Ecto neural progenitor cell (in vitro differentiated cells): ENCODE measurements at places on chromosomes 16 and 17.
A peak's percentile ranks its signal among the peaks of the same experiment; 100 is the strongest.

DNA sequence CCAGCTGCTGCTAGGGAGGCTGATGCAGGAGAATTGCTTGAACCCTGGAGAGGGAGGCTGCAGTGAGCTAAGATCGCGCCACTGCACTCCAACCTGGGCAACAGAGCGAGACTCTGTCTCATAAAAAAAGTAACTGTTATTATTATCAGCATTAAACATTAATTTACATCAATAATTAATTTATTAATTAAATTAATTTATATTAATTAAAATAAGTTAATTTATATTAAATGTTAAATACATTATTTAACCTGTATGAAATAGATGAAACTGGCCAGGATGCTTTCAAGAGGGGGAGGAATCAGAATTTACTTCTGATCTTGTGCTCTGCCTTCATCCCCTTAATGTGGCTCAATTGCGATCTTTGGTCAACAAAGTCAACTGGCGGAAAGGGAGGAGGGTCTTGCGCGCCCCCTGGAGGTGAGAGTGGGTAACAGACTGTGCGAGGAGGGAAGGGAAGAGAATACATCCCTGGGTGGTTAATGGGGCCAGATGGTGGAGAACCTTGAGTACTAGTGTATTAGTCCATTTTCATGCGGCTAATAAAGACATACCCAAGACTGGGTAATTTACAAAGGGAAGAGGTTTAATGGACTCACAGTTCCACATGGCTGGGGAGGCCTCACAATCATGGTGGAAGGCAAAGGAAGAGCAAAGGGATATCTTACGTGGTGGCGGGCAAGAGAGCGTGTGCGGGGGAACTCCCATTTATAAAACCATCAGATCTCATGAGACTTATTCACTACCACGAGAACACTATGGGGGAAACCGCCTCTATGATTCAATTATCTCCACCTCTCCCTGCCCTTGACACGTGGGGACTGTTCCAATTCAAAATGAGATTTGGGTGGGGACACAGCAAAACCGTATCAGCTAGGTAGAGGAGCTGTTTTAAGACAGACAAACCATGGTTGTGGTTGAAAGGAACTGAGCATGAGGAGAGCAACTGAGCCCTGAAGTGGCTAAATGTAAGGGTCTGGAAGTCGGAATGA lies 15.7 kb upstream of the CPPED1 start:
- DNase-seq = peak; percentile 67

- DNase-seq = no peak
Measured at GRCh38 chr16:1997494-1998359, 8.0 kb downstream of the SYNGR3 start.

DNA sequence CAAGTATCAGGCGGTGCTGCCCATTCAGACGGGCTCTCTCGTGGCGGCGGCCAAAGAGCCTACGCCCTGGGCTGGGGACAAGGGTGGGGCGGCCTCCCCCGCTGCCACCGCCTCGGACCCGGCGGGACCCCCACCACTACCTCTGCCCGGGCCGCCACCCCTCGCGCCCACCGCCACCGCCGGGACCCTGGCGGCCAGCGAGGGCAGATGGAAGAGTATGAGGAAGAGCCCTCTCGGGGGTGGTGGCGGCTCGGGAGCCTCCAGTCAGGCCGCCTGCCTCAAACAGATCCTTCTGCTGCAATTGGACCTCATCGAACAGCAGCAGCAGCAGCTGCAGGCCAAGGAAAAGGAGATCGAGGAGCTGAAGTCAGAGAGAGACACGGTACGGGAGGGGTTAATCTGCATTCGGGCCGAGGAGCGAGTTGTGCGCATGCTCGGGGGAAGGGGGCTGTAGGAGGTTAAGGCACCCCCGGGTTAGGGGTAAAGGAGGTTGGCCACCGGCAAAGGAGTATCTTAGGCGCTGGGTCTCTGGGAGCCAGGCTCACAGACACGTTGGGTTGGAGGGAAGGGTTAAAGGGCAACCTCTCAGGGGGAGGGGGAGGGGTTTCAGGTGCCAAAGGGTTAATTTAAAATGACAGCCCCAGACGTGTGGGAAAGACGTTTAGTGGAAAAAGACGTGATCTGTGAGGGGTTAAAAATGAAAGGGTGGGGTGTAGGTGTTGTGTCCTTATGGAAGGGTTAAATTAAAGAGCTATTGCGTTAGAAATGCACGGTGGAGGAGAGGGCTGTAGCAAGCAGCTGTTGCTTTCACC lies 1.4 kb downstream of the MSL1 start:
- DNase-seq = peak; percentile 89

DNA sequence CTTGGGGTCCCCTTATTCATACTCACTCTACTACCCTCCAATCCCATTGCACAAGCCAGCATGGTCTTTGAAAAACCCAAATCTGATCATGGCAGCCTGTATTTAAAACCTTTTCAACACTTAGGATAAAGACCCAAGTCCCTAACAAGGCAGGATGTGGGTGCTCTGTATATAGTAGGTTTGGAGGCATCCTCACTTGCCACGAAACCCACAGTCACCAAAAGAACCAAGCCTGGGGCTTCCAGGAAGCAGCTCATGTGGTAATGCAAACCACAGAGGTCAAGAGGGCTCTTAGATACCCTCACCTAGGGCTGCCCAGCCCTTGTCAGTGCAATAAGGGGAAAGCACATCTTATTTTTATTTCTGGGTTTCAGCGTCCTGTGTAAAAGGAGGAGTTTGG lies 218.6 kb upstream of the ASIC2 start:
- DNase-seq = no peak

DNA sequence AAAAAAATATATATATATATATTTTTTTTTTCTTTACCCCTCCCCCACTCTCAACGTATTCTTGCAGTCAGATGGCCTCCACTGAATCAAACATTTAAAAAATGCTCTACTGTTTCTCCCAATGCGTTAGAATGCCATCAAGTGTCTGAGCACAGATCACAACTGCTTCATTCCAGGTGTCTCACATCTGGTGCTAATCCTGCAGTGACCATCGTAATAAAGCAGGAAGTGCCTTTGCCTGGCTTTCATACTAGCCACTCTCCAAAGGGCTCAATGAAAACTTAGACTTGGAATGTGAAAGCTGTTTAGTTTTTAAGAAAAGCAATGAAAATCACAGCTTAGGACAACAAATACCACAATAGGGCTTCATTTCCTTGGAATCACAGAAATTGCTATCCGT lies 37.2 kb downstream of the SKAP1 start:
- DNase-seq = no peak

DNA sequence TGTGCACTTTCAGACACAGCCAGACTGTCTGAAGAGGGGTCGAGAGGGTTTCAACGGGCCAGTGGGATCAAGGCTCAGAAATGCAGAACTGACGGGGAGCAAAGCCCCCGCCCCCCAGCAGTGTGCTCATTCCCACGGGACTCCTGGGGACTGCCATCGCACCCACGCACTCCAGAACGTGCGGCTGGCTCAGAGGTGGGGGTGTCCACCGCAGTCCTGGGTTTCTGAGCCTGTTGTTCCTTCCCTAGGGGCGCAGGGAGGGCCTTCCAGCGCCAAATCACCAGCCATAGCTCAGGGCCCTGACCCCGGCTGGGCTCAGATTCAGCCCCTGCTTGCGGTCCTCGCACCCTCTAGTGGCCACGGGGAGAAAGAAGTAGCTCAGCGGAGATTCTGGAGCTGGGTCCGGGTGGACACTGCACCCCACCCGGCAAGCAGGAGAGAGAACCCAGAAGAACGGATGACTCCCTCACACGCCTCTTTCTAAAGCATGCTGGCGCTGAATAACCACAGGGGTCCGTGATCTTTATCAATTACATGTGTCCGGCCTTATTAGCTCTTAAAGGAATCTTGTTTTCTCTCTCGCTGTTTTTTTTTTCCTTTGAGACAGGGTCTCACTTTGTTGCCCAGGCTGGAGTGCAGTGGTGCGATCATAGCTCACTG lies 45.0 kb upstream of the USP7 start:
- DNase-seq = peak; percentile 88

DNA sequence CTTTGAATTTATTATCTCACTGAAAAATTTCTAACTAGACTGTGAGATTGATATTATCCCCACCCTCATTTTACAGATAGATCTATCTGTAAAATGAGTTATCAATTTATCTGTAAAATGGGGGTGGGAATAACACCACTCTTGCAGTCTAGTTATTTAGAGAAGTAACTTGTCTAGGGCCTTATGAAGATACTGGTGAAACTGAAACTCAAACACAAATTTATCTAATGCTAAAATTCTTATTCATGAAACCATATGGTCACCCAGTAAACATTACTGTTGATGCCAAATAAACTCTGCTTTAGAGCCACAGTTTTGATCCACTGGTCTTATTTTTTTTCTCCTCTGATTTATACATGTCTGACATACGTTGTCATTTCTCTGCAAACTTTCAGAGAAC lies 52.1 kb upstream of the SMIM36 start:
- no peak for DNase-seq

DNA sequence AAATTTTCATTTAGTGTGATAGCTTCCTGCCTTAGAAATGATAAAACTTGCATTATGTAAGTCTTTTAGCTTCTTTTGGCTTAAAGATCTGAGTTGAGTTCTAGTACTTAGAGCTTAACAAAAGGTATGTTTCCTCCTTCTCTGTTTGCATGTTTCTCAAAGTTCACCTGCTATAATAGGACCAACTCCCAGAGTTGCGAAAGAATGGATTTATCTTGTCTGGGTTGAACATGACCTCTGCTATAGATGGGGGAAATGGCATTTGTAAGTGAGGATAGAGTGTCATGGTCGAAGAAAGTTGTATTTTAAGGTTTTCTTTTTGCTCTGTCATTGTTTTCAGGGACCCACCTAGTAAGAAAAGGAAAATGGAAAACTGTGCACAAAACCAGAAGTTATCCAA lies 7.2 kb downstream of the ATMIN start:
- DNase-seq = no peak

- no peak for DNase-seq
Measured at GRCh38 chr16:82005027-82005830, 6.0 kb downstream of the SDR42E1 start.

DNA sequence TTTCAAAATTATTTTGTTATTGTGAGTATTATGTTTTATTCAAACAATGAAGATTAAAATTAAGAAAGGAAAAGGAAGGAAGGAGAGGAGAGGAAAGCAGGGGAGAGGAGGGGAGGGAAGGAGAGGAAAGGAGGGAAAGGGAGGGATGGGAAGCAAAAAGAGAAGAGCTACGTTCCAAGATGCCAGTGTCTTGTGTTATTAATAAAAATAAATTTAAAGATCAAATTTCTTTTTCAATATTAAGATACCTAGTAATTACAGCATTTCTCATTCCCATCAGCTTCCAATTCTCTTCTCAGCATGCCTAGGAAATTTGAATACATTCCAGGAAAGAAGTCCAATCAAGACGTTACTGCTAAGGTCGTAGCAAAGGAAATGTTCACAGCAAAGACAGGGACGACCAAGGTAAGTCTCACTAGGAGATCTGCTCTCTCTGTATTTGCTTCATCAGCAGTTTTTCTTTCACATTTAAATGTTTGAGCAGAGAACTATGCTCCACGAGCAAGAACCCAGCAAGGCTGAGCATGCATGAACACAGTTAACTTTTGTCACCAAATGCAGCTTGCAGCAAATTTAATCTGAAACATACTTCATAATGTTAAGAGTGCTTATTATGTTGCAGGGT lies 63.3 kb upstream of the HLF start:
- no peak for DNase-seq

DNA sequence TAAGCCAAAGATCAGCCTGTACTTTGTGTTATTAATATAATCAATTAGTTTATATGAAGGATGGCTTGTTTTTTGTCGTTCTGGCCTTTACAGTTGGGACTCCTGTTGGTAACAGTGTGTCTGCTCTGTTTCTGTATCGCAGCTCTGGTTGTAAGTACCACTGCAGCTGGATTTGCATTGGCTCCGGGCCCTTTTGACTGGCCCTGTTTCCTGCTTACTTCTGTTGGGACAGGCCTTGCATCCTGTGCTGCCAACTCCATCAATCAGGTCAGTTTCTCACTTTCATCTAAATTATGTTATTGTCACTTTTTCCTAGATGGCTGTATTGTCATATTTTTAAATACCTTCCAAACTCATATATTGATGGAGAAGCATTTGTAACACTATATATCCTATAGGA lies 32.7 kb downstream of the COX10 start:
- DNase-seq = no peak

GRCh38 chr17:74099442-74100340 lies 103.8 kb upstream of the RPL38 start:
- no peak for DNase-seq

GRCh38 chr16:86533767-86534351 lies 21.2 kb downstream of the MTHFSD start:
- DNase-seq = no peak
